ENCODE measurements at places on chromosomes 6 and 20. TPM values are rescaled to one million over a fixed set of nuclear protein-coding genes. Genes with fewer than 3 reads are reported as not detected.
A peak's percentile ranks its signal among the peaks of the same experiment; 100 is the strongest.

- no peak for DNase-seq
Measured at GRCh38 chr6:148426317-148426977, 83.8 kb downstream of the SASH1 start.

DNA sequence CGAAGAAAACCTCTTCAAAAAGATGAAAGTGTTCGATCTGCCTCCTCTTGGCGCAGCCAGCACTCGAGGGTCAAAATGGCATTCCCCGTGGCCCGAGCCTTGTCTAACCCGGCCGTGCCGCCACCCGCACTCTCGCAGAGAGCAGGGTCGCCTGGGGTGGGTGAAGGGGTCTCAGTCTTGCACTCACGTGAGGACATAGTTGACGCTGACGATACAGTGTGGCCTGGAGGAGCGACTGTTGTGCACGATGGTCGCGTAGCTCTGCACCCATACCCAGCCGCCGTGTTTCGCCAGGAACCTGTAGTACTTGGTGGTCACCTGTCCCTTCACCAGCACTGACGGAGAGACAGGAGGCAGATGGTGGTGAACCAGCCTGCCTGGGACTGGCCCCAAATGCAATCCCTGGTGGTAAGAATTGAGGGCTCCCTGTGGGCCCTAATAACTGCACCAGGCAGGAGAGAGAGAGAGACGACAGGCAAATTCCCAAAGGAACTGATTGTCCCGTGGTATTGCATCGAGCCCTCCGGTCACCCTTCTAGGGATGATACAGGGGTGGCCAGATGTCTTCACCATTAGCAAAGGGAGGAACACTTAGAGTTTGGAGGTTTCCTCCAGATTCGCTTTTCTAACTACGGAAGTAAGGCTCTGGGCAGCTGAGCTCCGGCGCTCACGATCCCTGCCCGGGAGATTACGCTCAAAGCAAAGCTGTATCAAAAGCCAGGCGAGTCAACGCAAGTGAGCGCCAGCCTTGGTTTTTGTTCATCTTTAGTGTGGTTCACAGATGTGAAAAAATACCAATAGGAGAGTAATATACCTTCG is 17.4 kb downstream of the SIM1 start:
- no peak for DNase-seq

DNA sequence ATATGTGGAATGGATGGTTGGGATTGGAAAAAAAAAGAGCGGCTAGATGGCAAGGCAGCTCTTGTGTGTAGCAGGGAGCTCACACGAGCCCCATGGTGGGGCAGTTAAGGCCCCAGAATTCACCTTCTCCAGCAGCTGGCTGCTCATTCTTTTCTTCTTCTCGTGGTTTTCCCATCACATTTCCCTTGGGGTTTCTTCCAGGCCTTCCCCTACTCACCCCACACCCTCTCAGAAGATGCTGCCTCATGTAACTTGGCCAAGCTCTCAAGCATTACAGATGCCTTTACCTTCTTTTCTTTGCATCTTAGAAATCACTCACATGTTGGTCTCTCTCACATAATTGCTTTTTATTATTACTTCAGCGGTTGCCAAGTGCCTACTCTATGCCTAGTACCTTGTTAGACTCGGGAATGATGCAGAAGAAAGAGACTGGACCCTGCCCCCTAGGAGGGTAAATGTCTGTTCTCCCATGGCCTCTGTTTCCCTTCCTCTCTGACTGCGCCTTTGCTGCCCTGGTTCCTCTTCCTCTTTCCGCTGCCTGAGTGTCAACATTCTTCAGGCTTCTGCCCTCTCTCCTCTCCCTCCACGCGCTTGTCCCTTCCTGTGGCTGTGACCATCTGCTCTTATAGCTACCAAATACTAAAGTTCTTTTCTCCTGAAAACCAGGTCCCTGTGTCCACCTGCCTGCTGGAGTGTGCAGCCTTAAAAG is 28.6 kb downstream of the PPARD start:
- peak; percentile 24 for DNase-seq

DNA sequence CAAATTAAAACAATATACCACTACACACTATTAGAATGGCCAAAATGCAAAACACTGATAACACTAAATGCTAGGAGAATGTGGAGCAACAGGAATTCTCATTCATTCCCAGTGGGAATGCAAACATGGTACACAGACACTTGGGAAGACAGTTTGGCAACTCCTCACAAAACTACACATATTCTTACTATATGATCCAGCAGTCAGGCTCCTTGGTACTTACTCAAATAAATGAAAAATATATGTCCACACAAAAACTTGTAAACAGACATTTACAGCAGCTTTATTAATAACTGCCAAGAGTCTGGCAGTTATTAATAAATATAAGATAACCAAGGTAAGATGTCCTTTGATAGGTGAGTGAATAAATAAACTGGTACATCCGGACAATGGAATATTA is 44.9 kb downstream of the ABHD12 start:
- DNase-seq = no peak

DNA sequence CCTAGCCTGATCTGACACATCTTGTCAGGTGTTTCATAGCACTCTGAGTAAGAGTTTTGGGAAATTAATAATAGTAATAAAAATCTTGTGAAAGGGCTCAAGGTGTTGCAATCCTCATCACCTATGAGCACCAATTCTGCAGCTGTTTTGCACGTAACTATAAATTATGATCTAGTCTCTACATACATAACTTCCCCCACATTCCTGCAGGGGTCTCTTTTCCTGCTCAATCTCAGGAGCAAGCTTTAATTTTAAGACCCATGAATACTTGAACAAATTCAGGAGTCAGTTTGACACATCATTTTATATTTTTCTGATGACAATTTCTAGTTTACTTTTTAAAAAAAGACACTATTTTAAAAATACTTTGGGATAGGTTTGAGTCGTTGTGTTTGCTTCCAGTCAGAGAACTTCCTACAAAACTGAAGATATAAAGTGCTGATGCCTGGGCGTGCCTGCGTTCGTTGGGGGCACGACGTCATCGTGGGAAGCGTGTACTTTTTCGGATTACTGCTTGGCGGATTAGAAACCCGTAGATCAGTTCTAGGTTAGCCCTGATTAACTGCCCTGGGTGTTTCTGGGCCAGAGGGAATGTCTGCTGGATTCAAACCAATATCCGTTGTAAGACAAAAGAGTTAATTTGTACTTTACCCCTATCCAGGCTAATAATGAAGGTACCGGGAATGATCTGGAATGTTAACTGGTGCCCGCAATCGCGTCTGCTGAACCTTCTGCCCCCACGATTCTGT is 1.0 kb upstream of the E2F3 start:
- no peak for DNase-seq

DNA sequence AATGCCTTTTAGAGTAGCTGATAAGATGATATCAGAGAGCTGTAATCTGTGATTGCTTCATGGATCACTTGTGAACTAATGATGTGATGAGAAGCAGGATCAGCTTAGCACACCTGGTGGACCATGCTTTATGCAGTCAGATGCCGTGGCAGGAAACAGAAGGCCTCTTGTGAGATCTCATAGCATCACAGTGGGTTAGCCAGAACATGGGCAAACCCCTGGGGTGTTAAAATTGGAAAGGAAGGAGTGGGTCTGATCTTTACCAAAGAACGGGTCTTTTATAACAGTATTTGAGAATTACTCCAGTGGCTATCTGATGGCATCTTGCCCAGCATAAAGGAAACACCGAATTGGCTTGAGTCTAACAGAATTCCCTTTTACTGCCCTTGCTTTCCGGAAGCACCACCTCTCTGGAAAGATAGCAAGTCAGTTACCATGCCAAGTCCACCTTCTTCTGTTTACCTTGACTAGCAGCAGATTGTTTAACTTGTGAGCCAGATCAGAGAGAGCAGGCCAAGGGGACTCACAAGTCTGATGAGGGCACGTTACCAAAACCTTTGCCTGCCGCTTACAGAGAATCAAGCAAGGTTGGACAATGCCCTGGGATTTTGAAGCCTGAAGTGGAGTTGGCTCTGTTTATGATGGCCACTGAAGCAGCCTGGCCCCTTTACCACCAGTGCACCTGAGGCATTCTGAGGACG is 20.9 kb upstream of the SRF start:
- DNase-seq = no peak

GRCh38 chr6:138912308-138912707 is 75.7 kb downstream of the REPS1 start:
- DNase-seq = no peak

GRCh38 chr20:49595811-49596561 is 28.0 kb upstream of the PTGIS start:
- DNase-seq = no peak

GRCh38 chr20:17699931-17700351 is at the start of gene BANF2:
Gene BANF2, plus strand, starts transcription at chr20:17699966. Its CDS starts 25,060 bp downstream, at chr20:17725026.
- DNase-seq = no peak

GRCh38 chr6:134932098-134932497 is 17.8 kb downstream of the ALDH8A1 start:
- DNase-seq = no peak

DNA sequence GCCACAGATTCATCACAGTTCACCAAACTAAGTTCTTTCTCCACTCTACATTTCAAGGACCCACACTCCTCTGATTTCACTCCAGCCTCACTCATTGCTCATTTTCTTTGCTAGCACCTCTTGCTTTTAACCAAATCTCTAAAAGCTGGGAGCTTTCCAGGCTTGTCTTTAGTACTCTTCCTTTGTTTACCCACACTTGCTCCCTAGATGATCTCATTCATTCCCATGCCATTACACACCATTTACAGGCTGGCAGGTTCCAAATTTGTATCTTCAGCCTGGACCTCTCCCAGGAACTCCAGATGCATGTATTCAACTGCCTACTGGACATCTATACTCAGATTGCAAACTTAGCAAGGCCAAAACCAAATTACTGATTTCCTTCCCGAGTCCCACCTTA is 5.3 kb upstream of the GUCA1B start:
- DNase-seq = no peak

GRCh38 chr6:46410334-46410953 is 80.8 kb downstream of the RCAN2 start:
- DNase-seq = no peak

DNA sequence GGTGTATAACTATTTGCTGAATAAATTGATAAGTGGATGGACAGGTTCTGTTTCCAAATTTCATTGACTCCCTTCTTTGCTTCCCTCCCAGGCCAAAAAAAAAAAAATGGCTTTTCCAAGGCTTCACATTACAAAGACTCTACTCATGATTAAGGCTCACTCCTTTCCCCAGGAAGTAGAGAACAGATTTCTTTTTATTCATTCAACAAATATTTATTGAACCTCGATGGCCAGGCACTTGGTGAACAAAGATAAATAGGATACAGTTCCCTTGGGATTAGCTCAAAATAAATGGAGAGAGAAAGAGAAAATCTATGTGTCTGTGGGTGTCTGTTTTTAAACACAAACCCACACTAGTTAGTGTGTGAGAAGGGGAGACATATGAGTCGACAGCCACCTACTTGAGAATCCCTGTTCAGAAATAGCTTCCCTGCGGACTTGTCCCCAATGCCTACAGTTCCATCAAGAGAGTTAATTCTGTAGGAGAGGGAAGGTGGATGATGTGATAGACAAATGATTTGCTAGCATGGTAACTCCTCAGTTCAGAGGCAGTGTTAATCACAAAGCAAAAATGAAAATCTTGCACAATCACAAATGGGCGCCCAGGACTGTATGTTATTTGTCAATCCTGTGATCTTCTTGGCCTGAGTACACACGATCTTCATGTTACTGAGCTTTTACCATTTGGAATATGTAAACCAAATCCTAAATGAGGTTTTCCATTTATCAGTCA is 20.3 kb downstream of the TRAF3IP2 start:
- DNase-seq = no peak

GRCh38 chr6:95581073-95581472 is 3.7 kb downstream of the MANEA start:
- no peak for DNase-seq

DNA sequence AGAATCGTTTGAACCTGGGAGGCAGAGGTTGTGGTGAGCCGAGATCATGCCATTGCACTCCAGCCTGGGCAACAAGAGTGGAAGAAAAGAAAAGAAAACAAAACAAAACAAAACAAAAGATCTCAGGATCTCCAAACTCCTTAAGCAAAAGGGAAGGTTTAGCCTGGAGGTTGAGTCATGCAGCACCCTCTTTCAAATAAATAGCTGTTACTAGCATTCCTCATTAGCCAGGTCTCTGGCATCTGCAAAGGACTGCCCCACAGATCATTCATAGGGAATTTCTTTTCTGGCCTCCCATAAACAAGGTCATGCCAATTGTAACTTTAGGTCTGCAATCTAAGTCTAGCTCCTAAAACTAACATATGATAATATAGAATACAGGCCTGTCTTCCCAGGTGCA is 37.2 kb downstream of the EDN1 start:
- no peak for DNase-seq

DNA sequence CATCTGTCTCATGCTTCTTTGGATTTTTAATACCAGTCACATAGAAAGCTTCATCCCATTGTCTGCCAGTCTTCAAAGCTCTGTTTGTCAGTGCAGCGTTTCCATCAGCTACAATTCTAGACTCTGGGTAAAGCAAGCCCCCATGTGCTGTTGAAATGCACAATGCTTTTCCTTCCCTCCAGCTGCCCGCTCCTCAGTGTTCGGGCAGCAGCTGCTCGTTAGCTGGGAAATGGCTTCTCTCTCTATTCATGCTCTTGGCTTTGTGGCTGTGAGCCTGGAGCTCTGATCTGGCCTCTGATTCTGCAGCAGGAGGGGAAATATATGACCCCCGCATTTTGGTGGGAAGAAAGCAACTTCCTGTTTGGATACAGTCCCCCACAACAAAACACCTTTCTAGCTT is 213.0 kb upstream of the CDYL start:
- DNase-seq = no peak

- no peak for DNase-seq
Measured at GRCh38 chr6:119395192-119395591, 45.6 kb upstream of the MAN1A1 start.

DNA sequence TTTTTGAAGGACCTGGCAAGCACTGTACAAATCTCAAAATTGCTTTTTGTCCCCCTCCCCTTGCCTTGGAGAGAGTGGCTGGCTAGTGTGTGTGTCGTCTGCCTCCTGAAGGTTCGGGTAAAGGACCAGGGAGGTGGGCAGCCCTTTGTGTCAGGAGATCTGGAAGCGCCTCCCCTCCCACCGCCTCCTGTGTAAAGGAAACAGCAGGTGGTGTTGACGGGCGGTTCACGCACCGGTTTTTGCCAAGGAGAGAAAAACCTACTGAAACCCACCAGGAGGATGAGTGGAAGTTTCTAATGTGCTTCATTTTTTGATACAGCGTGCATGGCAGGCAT is 1.2 kb downstream of the ENTPD6 start:
- no peak for DNase-seq

The NOX3 gene
- not detected for total RNA-seq

The TRIM31 gene
- not detected for total RNA-seq

All from lower leg skin (tissue), 4 donors.